ENCODE measurements at places on chromosomes 5 and 9.

- no peak for DNase-seq
These were observed 10.2 kb downstream of the NIPBL start for GRCh38 chr5:36886791-36887190.

GRCh38 chr9:92807757-92808725 lies 43.4 kb upstream of the BICD2 start:
- DNase-seq, result peak; percentile 17

DNA sequence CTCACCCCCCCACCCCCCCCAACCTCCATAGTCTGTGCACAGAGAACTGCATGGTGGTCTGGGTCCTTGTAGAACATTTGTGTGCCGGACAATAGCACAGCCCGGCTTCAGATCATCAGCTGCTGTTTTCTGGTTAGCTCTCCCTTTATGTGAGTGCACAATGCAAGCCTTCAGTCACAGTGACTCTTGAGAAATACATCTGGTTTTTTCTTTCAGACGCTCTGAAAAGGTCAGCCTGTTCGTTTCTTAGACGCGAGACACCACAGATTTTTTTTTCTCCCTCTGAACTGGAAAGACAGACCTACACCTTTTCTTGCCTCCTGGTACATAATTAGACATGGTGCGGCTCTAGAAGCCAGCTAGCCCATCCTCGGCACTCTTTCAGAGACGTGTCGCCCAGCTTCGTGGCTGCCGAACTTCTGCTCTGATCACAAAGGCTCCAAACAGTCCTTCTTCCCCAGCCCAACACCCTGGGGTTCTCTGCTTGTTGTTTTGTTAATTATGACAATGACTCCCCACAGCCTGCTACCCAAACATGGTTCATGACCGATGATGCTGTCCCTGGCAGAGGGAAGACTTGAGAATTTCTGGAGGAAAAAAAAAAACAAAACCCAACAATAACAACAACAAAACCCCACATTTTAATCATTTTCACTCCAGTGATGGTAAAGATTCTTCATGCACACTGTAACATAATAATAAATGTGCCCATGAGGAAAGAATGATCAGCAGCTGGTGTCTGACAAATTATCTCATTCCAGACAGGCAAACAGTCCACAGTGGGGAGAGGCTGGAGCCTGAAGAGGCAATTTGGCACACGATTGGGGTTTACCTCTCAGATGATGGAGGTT lies 241.4 kb upstream of the ZNF462 start:
- DNase-seq, result no peak

DNA sequence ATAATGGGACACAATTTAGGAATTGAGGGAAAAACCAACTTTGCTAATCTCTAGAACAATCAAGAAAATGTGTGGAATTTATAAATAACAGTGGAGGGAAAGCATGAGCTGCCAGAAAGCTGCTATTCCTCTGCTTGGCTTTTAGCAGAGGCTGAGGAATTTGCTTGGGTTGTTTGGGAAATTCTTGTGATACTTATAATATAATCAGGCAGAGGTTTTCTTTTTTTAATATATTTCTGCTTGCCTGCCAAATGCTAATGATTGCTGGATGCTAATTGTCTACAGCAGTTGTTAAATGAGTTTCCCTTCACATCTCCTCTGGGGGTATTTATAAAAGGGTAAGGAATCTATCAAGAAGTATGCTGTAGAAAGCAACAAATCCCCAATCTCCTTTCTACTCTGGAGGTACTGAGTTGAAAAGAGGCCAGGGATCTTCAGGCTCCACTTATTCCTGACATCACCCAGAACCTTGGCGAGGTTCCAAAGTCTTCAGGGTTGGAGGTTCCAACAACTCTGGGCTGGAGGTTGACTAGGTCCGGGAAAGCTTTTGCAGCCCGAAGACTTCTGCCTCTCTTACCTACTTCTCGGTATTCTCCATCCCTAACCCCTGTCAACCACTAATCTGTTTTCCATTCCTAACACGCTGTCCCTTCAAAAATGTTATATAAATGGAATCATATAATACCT lies 60.4 kb upstream of the TMED7 start:
- DNase-seq, result no peak

- no peak for DNase-seq
These were observed 159.4 kb downstream of the MYO10 start for GRCh38 chr5:16776611-16777251.

GRCh38 chr5:55626790-55627189 lies 85.3 kb downstream of the SLC38A9 start:
- no peak for DNase-seq

Measured in CD4-positive, alpha-beta T cell treated with Interleukin-6 at 100 ng/mL for 8 hours (primary cell).